ENCODE measurements at places on chromosomes 4 and X. TPM values are rescaled to one million over a fixed set of nuclear protein-coding genes. Genes with fewer than 3 reads are reported as not detected.
A peak's percentile ranks its signal among the peaks of the same experiment; 100 is the strongest.

GRCh38 chr4:23828020-23828715, 61.7 kb downstream of the PPARGC1A start:
- DNase-seq: no peak

DNA sequence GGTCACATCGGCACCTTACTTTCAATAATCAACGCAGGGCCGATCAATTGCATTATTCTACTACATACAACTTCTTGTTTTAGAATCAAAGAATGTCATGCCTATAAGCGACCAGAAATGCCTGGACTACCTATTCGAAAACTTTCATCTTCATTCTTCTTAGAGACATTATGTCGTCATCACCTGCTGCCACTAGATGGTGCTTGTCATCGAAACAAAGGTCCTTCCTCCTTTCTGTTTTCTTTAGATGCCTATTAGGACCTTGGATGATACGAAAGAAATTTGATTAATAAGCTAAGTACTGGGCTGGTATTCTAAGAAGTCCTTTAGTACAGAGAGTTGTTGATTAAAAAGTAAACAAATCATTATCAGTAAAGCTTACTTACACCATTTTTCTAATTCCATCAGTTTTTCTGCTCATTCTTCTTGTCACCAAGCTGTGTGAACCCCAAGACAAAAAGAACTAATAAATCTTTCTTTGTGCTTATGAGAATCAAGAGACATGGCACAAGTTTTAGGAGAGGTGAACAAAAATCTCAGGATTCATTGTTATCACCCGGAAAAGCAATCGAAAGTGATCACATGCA, 154.5 kb upstream of the SLC4A4 start:
- no peak for DNase-seq

GRCh38 chr4:63211776-63212479, 1197.3 kb downstream of the TECRL start:
- DNase-seq: no peak

DNA sequence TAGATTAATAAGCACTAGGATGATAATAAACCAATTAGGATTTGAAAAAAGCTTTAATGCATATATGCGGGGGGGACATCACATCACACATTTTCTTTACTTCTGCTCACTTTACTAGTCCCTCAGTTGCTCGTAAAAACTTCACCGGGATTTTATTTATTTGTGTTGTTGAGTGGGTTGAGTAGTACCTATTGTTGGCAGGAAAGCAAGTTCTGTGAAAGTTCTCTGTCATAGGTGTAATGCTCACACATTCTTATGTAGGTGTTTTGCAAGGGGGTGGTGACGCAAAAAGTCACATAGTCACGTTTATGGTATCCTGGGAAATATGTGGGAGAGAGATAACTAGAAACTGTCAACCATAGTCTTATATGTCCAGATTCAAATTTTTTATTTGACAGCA, 65.3 kb downstream of the PDLIM5 start:
- DNase-seq: no peak

GRCh38 chr4:168221301-168221700, 97.3 kb downstream of the DDX60 start:
- DNase-seq: no peak

DNA sequence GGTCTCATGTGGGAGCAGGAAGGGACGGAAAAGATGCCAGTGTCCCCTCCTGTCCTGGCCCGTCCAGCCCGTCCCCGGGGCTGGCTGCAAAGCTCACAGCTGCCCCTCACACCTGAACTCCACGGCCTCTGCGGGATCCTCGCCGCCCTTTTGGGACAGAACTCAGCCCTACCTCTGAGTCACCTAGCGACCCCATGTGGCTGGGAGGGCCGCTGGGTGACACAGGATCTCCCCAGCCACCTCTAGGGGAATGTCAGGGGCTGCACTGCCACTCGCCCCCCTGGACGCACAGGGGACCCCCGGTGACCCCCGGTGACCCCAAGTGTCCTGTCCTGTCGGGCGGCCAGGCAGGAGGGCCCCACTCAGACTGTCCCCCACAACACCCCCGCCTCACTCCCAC, 748 bp downstream of the FAM9B start:
- no peak for DNase-seq

GRCh38 chr4:11155208-11155867, 273.4 kb downstream of the HS3ST1 start:
- DNase-seq: no peak

GRCh38 chrX:16112428-16112827, 10.9 kb upstream of the GRPR start:
- DNase-seq: no peak

DNA sequence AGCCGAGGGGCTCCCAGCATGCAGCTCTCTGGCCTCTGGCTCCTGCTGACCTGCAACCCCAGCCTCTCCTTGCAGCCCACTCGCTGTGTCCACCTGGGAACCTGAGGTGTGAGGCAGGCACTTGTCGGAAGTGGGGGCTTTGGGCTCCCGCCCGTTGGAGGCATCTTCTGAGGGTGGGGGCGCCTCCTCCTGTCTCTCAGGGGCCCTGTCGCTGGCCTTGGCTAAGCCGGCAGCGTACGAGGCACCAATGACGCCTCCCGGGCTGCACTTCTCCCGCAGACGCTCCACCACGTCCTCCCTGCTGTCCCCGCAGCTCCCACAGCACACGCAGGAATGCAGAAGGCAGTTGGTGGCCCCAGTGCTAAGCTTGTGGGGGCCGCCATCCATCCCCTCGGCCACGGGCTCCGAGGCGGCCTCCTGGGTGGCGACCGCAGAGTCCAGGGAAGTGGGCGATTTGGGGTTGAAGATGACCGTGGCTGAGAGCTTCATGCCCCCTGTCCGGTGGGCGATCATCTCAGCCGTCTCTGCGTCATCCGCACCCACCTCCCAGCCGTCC, 42.5 kb upstream of the MXD4 start:
- no peak for DNase-seq

- DNase-seq: no peak
These were observed 15.1 kb downstream of the SLC2A9 start for GRCh38 chr4:10006231-10006600.

- peak; percentile 55 for DNase-seq
These were observed 337 bp downstream of the STIM2 start for GRCh38 chr4:26860922-26861433.

DNA sequence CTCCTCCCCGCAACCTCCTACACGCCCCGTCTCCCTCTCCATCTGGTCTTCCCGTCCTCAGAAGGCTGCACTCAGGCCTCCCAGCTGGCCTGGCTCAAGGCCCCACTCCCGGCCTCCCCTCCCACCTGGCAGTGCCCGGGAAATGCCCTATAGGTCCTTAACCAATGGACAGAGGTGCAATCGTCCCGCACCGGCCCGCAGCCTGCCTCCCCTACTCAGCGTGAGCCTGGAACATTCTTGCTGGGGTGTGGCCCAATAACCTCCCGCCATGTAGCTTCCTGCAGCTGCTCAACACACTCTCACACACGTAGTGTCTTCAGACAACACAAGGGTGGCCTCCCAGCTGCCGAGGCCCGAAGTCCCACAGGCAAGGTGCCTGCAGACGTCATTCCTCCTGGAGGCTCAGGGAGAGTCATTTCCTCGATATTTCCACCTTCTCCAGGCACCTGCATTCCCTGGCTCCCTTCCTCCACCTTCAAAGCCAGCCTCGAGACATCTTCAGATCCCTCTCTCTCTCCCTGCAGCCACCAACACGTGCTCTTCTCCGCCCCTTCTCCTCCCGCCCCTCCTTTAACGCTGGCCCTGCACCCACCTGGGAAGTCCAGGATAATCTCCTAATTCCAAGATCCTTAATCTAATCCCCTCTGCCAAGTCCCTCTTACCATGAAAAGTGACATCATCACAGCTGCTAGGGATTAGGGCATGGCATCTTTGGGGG, 56.2 kb downstream of the ADRA2C start:
- no peak for DNase-seq

- no peak for DNase-seq
These were observed 27.9 kb downstream of the ZNF275 start for GRCh38 chrX:153361781-153362397.

DNA sequence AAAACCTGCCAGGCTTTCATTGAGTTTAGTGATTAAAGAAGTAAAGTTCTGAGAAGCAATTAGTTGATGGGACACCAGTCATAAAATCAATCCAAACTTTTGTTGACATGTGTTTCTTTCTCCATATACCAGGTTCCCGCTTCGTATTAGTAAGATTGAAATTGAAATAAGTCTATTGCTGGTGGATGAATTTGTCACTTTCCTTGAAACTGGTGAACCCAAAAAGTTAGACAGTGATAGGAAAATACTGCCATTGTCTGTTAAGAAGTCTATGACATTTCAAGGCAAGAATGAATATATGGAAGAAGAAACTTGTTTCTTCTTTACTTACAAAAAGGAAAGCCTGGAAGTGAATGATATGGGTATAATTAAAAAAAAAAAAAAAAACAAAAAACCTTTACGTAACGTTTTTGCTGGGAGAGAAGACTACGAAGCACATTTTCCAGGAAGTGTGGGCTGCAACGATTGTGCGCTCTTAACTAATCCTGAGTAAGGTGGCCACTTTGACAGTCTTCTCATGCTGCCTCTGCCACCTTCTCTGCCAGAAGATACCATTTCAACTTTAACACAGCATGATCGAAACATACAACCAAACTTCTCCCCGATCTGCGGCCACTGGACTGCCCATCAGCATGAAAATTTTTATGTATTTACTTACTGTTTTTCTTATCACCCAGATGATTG, at the start of gene CD40LG:
Gene CD40LG (plus strand): TSS at position 482 of the 684 bp plus-strand sequence. CDS start 91 bp downstream, at position 573.
- DNase-seq: no peak

GRCh38 chrX:110210417-110211139, 107.3 kb downstream of the AMMECR1 start:
- DNase-seq: no peak

- no peak for DNase-seq
These were observed 76.7 kb downstream of the MANBA start for GRCh38 chr4:102683881-102684609.

DNA sequence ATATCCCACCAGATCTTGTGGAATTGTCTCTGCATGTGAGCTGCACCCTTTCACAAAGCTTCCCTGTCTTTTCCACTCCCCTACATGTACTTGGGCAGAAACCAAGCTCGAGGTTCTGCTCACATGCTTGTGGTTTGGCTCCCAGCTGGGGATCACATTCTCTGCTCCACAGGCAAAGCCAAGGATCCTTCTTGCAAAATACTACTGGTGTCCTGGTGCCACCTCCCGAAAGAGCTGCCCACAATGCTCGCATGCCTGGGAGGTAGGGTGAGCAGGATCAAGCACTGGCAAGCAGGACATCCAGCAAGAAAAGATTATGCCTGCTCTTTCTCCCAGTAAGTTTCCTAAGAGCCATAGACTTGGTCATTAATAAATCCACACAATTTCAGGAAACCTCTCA, 45.1 kb upstream of the PPARGC1A start:
- DNase-seq: peak; percentile 70

- no peak for DNase-seq
These were observed 52.1 kb downstream of the KLF8 start for GRCh38 chrX:56284269-56284668.

DNA sequence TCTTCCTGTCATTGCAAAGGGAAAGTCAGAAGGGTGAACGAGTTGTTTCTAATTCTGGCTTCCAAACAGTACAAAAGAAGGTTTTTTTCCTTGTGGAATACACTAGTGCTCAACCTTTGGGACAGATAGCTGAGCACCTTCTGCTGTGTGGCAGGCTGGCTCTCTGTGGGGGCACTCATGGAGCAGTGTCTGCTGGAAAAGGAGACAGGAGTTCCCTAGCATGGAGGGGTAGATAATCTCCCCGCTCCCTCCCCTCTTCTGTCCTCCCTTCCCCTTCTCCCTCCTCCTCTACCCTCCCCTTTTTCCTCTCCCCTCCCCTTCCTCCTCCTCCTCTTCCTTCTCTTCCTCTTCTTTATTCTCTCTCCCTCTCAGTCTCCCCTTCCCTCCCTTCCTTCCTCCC, 62.4 kb upstream of the MTM1 start:
- DNase-seq: no peak

- no peak for DNase-seq
These were observed 60.8 kb upstream of the FHL1 start for GRCh38 chrX:136086521-136086920.

GRCh38 chr4:109444182-109444844, 10.7 kb downstream of the SEC24B start:
- no peak for DNase-seq

- no peak for DNase-seq
These were observed 252.9 kb upstream of the CXXC4 start for GRCh38 chr4:104747635-104748034.

DNA sequence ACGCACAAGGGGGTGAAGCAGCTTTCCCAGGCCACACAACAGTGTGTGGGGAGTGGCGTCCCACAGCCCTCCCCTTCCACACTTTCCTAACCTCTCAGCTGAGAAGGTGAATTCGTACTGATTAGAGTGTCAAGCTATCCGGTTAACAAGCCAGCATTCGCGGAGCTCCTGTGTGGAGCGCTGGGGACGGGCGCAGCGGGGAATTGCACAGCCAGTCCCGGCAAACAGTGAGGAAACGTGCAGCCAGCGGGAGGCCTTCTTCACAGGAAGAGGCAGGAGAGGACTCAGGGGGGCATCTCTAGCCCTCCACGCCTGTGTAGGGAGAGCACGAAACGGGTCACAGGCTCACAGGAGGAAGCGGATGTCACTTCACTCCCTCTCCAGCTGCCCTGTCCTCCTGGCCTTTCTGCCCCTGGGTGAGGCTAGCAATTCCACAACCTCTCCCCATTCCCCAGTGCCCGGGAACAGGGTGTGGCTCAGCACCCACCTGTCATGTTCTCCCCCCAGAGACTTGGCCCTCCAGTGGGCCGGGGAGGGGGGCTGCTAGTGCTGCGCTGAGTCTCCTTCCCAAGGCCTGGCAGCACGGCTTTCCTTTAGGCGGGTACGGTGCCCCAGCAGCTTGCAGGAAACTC, 117.3 kb downstream of the CPZ start:
- DNase-seq: peak; percentile 3

DNA sequence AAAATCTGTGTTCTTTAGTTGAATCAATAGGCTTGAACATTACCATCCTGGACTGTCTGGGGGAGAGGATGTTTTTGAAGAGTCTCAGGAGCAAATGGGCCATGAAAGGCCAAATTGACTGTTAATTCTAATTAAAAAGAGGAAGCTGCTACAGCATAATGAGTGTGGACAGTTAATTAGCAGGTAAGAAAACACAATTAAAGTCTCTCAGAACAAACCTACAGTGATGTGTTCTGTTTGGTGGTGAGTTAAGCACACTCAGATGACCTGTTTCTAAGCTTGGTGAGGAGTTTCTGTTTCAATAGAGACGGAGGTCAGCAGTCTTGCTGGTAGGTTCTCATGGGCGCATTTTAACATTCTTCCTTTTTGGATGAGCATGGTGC, 68.1 kb downstream of the DRD5 start:
- DNase-seq: no peak

The FAM241A gene
- total RNA-seq: 7.6 TPM

The SPANXA1 gene
- not detected for total RNA-seq

The TCP11X1 gene
- total RNA-seq: not detected

The CLCN4 gene
- total RNA-seq: 36.1 TPM

The EGF gene
- 13.0 TPM for total RNA-seq

The SPANXA2 gene
- total RNA-seq: not detected

The PNCK gene
- 6.1 TPM for total RNA-seq

The KLF3 gene
- total RNA-seq: 16.5 TPM

The HUWE1 gene
- total RNA-seq: 130 TPM

The ERCC6L gene
- not detected for total RNA-seq

The CT45A3 gene
- total RNA-seq: not detected

The GPRIN3 gene
- 9.0 TPM for total RNA-seq

The PPBP gene
- total RNA-seq: 1.2 TPM

The NOX1 gene
- not detected for total RNA-seq

All from left ventricle myocardium inferior (tissue), 1 donor.